ENCODE measurements at places on chromosomes 6 and 20.

- no peak for DNase-seq
Measured at GRCh38 chr6:136523196-136523595, 27.0 kb downstream of the MAP7 start.

- DNase-seq: no peak
Measured at GRCh38 chr6:155093430-155093829, 98.3 kb downstream of the TIAM2 start.

GRCh38 chr20:1448081-1448620 is 18.5 kb downstream of the NSFL1C start:
- DNase-seq: no peak

DNA sequence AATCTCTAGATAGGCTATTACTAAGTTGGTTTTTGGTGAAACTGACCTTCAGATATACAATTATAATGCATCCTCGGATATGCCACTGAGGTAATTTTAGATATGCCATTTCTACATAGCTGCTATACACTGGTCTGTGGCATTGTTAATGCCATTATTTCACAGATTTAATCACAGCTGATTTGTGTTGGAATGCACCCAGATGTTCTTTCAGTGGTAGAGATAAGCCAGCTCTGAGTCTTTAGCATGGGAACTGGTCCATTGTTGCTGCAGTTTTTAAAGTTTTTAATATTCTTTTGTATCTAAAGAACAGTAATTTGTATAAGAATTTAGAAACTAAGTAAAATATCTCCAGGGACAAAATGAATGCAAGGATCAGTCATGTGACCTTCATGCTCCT is 6.8 kb downstream of the TMX4 start:
- no peak for DNase-seq

DNA sequence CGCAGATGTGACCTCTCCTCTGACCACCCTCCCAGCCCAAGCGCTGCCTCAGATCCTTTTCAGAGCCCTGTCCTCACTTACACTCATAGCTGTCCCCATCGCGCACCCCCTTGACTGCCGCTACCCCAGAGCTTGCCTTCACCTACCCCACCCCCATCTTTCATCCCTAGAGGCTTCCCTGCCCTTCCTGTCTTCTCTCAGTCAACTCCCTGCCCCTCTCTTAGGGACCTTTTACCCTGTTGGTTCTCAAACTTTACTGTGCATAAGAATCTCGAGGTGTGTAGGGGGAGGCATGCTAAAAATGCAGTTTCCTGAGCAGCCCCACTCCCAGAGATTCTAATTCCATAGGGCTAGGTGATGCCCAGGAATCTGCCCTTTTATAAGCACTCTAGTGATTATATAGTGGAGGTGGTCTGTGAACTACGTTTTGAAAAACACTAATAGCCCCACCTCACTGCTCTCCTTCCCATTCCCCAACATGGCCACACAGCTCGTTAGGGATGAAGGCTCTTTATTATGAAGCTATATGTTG is 725 bp downstream of the TM9SF4 start:
- DNase-seq: no peak
